CD14-positive monocyte (primary cell): ENCODE measurements at places on chromosomes 6 and 20.

DNA sequence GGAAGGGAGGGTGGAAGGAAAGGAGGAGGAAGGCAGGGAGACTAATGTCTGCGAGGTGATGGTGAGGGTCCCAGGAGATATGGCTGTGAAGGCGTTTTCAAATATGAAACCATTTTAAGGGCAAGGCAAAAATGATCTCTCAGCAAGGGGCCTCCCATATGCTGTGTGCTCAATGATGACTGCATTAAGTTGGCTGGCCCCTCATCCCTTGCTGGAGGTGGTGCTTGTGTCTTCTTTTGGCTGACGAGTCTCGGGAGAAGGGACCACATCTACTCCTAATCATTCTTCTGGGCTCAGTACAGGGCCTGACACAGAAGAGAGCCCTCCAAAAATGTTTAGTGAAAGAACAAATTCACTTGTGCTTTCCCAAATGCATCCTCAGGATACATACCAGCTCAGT is 23.0 kb upstream of the MRPS18A start:
- DNase-seq, result no peak

DNA sequence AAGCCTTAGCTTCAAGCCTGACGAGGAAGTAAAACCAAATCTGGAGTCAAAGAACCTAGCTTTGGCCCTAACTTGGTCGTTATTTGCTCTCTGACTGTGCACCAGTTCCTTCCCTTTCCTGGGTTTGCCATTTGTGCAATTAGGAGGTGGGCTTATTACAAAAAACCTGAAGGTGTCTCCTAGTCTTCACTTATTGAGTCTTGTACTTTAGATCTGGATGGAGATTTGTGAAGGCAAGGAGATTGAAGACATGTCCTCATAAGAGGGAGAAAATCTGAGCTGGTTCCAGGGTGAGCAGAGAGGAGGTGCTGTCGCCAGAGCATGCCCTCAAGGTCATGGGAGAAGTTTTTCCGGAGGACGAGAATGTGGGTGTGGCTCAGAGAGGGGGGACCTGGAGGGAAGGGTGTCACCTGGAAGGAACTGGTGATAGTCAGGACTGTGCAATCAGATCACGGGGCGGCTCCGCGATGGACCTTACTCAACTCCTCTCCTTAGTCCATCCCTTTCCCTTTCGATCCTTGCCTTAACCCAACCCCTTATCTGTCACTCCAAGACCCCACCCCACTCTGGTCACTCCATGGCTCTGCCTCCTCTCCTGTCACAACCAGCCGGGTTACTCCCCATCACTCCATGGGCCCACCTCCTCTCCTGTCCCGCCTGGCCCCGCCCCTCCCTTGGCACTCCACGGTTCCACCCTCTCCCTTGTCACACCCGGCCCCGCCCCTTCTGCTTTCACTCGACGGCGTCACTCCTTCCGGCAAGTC is 588 bp upstream of the ACSS2 start:
- peak; percentile 100 for DNase-seq

GRCh38 chr6:149909701-149910470 is 12.0 kb upstream of the RAET1E start:
- no peak for DNase-seq

DNA sequence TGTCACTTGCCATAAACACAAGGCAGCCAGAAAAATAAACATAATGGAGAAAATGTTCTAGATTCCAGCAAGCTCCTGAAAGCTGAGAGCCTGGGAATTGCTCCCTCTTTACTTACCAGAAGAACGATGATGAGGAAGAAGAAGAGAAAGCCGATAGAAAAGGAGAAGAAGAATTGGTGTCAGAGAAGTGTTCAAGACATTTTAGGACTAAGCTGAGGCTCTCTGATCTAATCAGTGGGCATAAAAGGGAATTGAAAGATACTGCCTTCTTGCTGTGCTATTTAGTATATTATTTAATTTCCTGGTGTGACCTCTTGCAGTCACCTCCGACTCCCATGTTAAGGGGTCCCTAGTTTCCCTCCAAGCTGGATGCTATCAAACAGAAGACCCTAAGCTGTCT is 316.6 kb upstream of the JARID2 start:
- no peak for DNase-seq

GRCh38 chr20:44909872-44910689 is at the start of gene PABPC1L:
PABPC1L (plus strand) TSS chr20:44910060; CDS start chr20:44910144, 84 bp downstream.
- peak; percentile 36 for DNase-seq

GRCh38 chr6:16184129-16184528 is 54.3 kb upstream of the GMPR start:
- peak; percentile 41 for DNase-seq

DNA sequence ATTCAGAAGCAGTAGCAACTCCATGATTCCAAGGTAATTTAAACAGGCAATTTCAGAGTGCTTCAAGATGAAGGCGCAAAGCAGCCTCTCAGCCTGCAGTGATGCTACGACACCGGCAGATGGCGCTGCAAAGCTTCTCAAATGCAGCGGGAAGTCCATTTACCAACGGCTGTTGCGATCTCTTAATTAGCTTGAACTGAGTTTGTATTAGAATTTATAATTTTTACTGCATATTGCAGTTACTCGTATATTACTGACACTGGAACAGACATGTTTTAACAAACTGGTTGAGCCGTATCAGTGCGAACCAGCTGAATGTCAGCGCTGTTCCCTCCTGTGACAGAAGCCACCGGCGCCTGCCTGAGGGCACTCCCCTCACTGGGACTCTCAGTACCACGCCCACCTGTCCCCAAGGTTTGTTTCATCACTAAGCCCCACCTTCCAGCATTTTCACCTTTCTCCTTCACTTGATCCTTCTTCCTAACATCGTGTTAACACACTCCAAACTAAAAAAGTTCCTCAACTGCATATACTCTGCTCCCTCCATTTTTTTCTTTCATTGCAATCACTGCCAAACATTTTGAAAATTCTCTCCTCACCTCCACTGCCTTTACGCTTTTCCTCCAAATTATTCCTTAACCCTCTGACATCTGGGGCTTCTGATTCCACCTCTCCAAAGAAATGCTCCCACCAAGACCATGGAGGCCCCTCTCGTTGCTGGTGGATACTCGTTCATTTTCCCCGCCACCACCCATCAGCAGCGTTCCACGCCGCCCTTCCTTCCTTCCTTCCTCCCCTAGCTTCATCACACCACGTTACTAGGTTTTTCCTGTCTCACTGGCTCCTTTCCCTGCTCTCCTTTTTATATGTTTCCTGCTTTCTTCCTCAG is 14.5 kb downstream of the GNL1 start:
- DNase-seq, result peak; percentile 83

- DNase-seq, result no peak
Measured at GRCh38 chr20:10970109-10970508, 296.3 kb upstream of the JAG1 start.

DNA sequence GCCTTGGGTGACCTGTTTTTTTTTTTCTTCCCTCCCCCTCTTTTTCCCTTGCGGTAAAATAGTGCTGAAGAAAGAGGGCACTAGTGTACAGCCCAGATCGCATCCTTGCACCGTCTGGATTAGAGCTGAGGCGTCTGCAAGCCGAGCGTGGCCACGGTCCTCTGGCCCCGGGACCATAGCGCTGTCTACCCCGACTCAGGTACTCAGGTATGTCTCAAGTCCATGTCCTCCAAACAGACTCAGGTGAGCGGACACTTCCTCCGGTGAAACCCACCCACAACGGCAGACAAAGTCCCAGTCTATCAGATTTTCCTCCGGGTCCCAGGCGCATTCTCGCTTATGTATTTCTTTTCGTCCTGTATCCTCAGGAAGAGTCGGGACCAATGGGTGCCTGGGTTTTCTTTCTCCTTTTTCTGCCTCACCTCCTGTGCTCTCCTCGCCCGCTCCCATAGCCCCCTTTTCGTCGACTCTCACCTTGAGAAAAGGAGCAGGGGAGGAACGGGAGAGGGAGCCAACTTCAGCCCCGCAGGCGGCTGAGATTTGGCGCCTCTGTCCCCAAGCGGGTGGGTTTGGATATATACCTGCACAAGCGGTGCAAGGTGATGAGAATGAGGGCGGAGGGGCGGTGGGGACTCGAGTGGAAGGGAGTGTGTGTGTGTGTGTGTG is 1.1 kb upstream of the GRM1 start:
- no peak for DNase-seq

GRCh38 chr20:57627339-57627738 is 7.1 kb upstream of the ZBP1 start:
- DNase-seq, result no peak

GRCh38 chr6:1170794-1171193 is 141.1 kb upstream of the FOXQ1 start:
- no peak for DNase-seq

DNA sequence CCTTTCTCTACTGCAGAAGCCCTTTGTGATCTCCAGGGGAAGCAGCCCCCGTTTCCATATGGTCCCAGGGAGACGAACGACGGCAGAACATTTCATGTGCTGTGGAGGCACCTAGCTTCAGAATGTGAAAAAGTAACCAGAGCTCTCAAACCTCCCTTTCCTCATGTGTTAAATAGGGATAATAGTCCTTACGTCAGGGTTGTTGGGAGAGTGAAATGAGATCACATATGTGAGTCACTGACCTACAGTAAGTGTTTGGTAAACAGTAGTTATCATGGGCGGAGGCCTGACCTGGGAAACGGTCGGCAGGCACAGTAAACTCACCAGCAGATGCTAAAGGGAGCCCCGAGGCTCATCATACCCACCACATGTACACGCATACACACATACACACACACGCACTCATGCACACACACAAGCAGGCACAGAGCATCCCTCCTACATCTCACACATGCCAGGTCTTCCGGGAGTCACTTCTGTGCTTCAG is 89.7 kb downstream of the LY86 start:
- DNase-seq, result no peak

- DNase-seq, result no peak
Measured at GRCh38 chr6:53027131-53027718, 32.1 kb upstream of the GSTA4 start.
